ENCODE measurements at places on chromosomes 11 and 22. TPM values are rescaled to one million over a fixed set of nuclear protein-coding genes. Genes with fewer than 3 reads are reported as not detected.

GRCh38 chr11:73430326-73430725 is 54.1 kb downstream of the RELT start:
- no peak for DNase-seq

- DNase-seq = no peak
These were observed 5.0 kb downstream of the MAP6 start for GRCh38 chr11:75663808-75664207.

DNA sequence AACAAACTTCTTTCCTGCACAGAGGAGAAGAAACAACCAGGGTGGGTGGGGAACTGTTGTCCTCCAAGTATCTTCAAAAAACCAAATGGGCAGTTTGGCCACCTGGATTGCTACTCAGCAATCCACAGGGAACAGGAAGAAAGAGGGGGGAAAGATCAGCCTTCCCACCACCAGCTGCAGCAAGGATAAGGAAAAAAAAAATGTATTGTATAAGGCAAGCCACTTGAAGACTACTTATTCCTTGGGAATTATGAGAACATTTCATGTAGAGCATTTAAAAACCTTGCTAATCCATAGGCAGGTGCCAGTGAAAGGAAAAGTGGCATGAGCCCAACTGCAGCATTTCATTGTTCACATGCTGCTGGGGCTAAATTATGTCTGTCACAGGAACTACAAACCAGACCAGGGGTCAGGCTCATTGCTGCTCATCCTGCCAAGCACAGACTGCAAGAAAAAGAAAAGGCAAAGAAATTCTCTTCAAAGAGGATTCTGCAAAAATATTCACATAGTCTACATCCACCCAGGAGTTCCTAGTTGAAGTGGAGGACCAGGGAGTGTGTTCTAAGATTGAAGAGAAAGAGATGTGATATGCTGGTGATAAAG is 2.2 kb downstream of the RAB30 start:
- no peak for DNase-seq

DNA sequence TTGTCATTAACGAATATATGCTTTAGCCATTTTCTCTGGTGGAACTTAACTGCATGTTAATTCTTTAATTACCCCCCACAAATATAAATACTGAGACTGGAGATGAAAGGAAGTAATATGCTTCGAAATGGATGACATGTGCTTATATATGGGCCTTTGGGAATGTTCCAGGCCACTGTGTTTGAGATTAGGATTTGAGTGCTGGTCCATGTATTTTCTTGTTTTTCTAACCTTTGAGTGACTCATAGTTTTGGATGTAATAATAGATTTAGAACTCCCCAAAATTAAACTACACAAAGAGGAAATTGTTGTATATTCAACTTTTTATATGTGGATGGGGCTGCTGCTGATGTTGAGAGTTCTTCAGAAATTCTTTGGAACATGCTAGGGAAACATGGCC is 54.2 kb downstream of the EXT2 start:
- no peak for DNase-seq

The TYR gene
- total RNA-seq = not detected

DNA sequence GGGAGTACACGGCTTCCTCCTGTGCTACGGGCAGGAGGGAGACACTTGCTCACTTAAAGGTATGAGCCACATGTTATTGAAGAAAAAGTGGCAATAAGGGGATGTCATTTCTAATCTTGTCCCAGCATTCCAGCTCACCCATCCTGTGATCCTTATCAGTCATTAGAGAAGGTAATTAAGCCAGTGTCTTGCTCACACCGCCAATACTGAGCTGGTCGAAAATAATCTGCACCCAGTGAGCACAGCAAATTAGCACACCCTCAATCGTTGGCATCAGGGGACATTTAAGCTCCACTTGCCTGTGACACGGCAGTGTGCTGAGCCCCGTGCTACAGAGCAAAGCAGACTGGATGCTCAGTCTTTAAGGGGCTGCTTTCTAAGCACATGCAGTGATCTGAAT is 510.7 kb downstream of the OPCML start:
- DNase-seq = no peak

The TMPRSS5 gene
- total RNA-seq = 0.33 TPM

DNA sequence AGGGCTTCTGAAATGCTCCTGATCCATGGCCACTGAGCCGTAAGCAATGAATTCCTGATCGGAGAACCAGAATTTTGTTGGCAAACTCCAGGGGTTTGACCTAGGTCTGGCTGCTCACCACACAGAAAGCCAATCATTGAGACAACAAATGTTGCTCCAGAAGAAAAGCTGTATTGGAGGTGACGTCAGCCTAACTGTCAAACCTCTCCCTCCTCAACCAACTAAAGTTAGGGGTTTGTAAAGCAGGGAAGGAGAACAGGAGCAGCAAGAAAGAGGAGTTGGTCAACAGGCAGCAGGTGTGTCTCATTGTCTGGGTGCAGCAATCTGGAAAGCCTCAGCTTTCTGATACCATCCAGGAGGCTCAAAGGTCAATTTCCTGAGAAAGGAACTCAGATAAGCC is 133.7 kb upstream of the SEZ6L start:
- no peak for DNase-seq

The CD6 gene
- 17.6 TPM for total RNA-seq

- DNase-seq = no peak
These were observed 35.8 kb upstream of the MYOD1 start for GRCh38 chr11:17683377-17684161.

The CHCHD10 gene
- 241 TPM for total RNA-seq

GRCh38 chr11:121465709-121466062 is 12.9 kb upstream of the SORL1-AS1 start:
- no peak for DNase-seq

GRCh38 chr22:46355369-46355995 is 20.0 kb downstream of the TRMU start:
- no peak for DNase-seq

DNA sequence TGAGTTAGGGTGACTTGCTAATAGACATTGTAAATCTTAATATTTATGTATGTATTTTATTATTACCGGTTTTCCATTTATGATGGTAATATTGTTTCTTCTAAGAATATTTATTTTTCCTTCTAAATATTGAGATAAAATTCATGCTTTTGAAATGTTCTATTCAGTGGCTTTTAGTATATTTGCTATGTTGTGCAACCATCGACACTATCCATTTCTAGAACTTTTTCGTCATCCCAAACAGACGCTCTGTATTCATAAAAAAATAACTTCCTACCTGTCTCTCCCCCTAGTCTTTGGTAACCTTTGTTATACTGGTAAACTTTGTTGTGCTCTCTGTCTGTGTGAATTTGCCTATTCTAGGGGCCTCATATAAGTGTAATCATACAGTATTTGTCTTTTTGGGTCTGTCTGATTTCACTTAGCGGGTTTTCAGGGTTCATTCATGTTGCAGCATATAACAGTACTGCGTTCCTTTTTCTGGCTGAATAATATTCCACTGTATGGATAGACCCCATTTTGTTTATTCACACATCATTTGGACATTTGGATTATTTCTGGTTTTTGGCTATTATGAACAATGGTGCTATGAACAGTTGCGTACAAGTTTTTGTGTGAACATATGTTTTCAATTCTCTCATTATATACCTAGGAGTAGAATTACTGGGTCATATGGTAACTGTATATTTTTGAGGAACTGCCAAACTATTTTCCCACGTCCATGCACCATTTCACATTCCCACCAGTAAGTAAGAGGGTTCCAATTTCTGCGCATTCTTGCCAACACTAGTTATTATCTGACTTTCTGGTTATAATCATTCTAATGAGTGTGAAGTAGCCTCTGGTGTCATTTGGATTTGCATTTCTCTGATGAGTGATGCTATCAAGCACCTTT is 15.9 kb downstream of the NEAT1 start:
- no peak for DNase-seq

DNA sequence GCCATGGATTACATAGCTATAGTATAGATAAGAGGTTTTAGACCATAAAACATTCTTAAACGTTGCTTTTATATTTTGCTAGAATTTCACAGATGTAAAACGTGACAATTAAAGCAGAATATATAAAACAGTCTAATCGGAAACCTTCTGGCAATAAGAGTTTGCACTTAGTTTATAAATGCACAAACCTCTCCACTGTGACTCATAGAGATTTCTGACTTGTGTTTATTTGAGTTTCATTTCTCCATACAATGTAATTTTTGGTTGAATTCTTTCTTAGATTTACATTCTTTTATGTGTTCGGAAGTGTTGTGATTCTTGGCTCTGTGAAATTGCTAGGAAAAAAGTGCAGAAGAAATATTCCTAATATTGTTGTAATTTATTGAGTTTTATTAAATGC is 288.7 kb upstream of the CTSC start:
- DNase-seq = no peak

- DNase-seq = no peak
These were observed 165.7 kb upstream of the GUCY1A2 start for GRCh38 chr11:107183953-107184352.

Data from GM12878 (cell line).